ENCODE measurements at places on chromosomes 5 and 9.

- ATAC-seq, result no peak
Observed at GRCh38 chr5:40043916-40044315, 619.1 kb upstream of the DAB2 start.

DNA sequence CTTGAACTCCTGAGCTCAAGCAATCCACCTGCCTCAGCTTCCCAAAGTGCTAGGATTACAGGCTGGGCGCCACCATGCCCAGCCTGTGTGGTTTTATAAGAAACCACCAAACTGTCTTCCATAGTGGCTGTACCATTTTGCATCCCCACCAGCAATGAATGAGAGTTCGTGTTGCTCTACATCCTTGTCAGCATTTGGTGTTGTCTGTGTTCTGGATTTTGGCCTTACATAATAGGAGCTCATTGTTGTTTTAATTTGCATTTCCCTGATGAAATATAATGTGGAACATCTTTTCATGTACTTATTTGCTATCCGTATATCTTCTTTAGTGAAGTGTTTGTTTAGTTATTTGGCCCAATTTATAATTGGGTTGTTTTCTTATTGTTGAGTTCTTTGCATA is 29.8 kb downstream of the PHF2 start:
- ATAC-seq, result no peak

- peak; percentile 18 for ATAC-seq
Observed at GRCh38 chr9:129109537-129109903, 1.1 kb downstream of the CRAT start.

DNA sequence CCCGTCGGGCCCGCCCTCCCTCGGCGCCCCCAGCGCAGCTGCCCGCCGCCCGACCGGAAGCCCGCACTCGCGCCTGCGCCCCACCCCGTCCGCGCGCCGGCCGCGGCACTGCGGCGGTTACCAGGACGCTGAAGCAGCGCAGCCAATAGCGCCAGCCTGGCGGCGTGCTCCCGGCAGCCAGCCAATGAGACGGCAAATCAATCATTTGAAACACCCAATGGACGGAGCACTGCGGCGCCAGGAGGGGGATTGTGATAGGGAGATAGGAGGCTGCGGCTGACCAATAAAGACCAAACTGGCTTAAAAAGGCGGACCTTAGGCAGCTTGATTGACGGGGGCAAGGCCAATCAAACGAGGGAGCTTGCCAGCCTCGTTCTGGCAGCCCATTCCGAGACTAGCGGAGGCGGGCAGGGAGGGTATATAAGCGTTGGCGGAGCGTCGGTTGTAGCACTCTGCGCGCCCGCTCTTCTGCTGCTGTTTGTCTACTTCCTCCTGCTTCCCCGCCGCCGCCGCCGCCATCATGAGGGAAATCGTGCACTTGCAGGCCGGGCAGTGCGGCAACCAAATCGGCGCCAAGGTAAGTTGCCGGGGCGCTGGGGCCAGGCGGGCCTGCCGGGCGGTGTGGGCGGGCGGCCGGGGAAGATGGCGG is at the start of gene TUBB4B:
Gene TUBB4B (plus strand): TSS at position 447 of the 649 bp plus-strand sequence. CDS start 74 bp downstream, at position 521.
- ATAC-seq, result peak; percentile 80

- no peak for ATAC-seq
Observed at GRCh38 chr5:83914199-83914598, 193.5 kb upstream of the HAPLN1 start.

- no peak for ATAC-seq
Observed at GRCh38 chr9:126218359-126219125, 108.1 kb upstream of the MVB12B start.

DNA sequence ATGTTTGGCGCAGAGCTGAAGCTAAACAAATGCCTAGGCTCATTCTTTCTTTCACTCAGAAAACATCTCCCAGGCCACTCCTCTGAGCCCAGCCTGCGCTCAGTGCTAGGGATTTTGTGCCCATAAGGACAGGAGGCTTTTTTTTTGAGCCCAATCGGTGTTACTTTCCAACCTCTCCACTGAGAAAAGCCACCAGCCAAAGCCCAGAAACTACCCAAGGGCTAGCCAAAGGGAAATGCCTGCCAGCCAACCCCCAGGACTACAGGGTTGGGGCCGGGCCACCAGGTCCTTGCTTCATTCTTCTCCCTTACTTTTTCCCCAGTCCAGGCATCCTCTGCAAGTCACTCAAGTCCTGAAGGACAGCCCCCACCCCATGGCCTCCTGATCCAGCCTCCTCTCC is 134.7 kb downstream of the PAX5 start:
- ATAC-seq, result no peak

- ATAC-seq, result no peak
Observed at GRCh38 chr9:109886617-109887016, 106.6 kb downstream of the PALM2AKAP2 start.

- peak; percentile 9 for ATAC-seq
Observed at GRCh38 chr9:137174722-137175293, 3.0 kb upstream of the TMEM210 start.

- no peak for ATAC-seq
Observed at GRCh38 chr9:101664453-101664852, 69.7 kb upstream of the PPP3R2 start.

DNA sequence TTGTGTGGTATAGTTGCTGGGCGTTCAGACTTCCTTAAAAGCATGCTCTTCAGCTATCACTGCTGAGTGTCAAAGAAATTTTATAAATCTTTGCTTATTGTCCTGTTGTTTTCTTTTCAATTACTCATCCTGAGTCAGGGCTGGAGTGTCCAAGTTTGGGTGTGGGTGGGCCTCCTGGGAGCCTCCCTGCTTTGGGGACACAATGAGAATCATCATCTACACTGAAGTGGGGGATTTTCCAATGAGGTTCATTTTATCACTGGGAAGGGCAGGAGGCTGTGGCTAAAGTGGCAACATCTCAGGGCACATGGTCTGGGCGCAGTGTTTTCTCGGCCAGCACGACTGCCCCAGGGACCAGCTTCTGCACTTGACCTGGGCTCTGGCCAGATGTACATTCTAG is 19.5 kb downstream of the GFPT2 start:
- ATAC-seq, result no peak

GRCh38 chr9:133473743-133474142 is 5.2 kb downstream of the SLC2A6 start:
- no peak for ATAC-seq

DNA sequence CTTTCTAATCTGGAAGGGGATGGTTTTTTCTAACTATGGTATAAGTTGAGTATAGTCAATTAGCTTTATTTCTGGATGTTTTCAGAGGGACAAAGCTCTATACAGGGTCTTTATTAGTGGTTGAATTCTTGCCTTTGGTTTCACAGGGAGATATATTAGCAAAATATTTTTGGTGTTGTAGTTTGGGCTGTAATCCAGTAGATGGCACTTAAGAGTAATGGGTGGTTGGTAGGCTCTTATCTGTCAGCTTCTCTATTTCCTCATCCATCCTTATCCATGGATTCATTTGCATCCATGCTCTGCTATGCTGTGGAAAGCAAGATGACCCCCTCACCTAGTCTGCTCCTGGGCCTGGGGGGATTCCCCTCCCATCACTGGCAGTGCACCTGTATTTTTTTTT is 363.6 kb upstream of the CYLC2 start:
- ATAC-seq, result peak; percentile 36

GRCh38 chr9:95073042-95073607 is 244.4 kb downstream of the FANCC start:
- ATAC-seq, result peak; percentile 46

- ATAC-seq, result peak; percentile 5
Observed at GRCh38 chr5:176647843-176648473, 674 bp downstream of the TSPAN17 start.

- no peak for ATAC-seq
Observed at GRCh38 chr5:178632285-178632684, 5.4 kb upstream of the CLK4 start.

DNA sequence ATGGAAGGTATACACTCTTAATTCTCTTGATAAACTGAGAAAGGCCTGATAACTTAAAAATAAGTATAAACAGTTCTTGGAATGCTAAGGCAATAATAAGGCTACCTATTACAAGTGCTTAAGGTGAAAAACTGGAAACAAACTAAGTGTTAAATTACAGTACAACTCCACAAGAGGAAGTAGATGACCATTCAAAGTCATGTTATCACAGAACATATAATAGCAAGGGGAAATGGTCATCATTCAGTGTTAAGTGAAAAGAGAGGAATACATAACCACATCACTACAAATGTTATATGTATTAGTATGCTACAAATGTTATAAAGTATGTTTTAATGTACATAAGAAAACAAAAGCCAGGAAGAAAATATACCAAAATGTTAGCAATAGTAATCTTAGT is 135.9 kb downstream of the CCDC192 start:
- no peak for ATAC-seq

- ATAC-seq, result no peak
Observed at GRCh38 chr5:117547192-117547591, 972.6 kb upstream of the SEMA6A start.

GRCh38 chr9:130058887-130059286 is 5.2 kb downstream of the GPR107 start:
- ATAC-seq, result no peak

DNA sequence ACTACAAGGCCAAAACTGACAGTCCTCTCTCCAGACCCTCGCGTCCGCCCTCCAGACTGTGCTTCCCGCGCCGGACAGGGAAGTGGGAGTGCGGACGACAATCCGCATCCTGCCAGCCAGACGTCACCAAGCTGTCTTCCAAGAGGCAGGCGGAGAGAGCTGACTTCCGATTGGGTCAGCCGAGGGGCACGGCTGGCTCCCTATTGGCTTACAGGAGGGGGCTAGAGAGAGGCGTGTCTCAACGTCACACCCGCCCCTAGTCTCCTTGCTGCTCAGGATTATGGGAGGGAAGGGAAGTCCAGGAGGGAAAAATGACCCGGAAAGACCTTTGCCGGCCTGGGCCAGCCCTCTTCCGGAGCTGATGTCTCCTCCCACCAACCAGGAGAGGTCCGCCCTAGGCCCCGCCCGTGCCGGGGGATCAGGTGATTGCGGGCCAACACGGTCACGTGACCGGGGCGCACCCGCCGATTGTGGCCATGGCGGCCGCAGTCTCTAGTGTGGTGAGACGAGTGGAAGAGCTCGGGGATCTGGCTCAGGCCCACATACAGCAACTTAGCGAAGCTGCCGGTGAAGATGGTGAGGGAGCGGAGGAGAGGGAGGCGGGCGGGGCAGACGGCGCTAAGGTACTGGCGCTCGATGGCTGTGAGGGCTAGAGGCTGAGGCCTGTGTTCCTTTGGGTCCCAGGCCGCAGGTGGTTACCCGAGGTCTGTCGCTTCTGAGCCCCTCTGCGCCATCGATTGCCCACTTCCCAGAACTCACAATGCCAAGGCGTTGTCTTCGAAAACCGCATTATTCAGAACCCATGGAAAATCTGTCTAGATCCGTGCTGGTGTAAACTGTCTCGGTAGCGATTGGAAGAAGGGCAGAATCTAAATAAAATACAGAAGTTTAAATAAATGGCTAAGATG is at the start of gene RIMOC1:
Gene RIMOC1 (plus strand): TSS at position 453 of the 908 bp plus-strand sequence. CDS start 24 bp downstream, at position 477.
- peak; percentile 95 for ATAC-seq

- ATAC-seq, result peak; percentile 93
Observed at GRCh38 chr5:68287976-68288706, 72.6 kb downstream of the PIK3R1 start.

DNA sequence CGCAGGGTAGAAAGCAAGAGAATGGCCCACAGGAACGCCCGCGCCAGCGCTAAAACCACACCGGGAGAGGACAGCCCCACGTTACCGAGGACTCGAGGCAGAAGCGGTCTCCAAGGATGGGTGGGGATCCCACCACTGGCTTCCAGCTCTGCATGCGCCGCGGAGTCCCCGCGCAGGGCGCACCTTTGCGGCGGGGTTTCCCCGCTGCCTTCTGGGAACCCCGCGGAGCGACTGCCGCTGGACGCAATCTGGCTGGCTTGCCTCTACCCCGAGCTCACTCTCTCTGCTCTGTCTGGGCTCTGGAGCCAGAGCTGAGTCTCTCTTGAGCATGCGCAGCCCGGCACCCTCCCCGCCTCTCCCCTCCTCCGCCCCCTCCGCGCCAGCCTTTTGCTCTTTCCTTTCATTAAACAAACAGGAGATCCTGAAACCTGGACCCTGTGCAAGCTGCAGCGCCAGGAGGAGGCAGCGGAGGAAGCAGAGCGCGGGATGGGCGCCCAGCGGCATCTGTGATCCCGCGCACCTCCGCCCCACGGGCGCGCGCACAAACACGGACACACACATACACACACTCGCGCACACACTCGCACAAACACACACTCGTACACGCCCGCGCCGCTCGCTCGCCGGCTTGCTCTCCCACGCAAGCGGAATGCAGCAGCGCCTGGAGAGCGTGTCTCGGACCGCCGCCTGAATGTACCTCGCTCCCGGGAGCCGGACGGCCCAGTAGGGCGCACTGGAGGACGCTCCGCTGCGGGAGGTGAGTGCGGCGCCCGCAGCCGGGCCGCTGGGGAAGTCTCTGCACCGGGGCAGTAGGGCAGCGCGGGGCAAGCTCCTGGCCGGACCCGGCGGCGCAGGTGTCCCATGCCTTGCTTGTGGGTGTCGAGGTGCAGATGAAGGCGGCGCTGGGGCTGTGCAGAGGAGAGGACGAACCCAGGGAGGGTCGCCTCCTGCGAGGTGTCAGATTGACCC is at the start of gene PLPPR1:
Gene PLPPR1 (plus strand): TSS at position 382 of the 969 bp plus-strand sequence.
- peak; percentile 89 for ATAC-seq

- ATAC-seq, result no peak
Observed at GRCh38 chr9:96321515-96321914, 19.5 kb upstream of the HSD17B3 start.

DNA sequence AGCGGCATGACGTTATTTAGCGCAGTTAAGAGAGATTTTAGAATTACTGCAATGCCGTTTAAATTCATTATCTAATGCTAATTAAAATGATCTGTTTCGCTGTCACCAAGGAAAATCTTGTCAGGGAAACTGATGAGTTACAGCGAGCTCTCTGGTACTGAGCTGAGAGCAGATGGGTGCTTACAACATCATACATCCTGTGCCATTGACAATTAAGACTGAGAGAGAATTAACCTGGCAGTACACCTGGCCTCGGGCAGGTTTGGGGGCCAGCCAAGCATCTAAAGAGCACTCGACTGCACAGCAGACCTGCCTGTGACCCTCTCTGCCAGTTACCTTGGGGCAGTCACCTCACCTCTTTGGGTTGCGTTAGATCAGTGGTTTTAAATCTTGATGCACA is 55.0 kb downstream of the PUM3 start:
- peak; percentile 43 for ATAC-seq

DNA sequence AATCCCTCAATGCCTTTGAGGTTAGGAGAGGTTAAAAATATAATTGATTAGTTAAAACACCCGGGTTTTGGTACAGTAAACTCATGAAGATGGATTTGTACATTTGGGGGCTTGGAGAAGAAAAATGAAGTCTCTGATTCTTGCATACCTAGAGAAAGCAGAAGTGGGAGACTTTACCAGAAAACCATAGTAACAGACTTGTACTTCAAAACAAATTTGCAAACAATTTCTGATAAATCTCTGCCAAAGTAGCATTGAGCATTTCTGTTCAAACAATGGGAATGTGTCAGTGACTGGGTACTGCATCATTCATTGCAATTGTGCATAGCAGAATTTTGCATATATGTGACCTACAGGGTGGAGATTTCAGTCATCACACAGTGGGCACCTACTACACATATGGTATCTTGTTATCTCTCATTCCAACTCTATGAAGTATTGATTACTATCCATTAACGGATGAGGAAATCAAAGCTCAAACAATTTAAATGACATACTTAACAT is 256.9 kb downstream of the PLK2 start:
- no peak for ATAC-seq
